ENCODE measurements at places on chromosomes 2 and 18. TPM values are rescaled to one million over a fixed set of nuclear protein-coding genes. Genes with fewer than 3 reads are reported as not detected.

- peak; percentile 1 for DNase-seq
Measured at GRCh38 chr18:49865401-49865800, 52.1 kb upstream of the ACAA2 start.

RNF125 gene
- 2.2 TPM for total RNA-seq

DNA sequence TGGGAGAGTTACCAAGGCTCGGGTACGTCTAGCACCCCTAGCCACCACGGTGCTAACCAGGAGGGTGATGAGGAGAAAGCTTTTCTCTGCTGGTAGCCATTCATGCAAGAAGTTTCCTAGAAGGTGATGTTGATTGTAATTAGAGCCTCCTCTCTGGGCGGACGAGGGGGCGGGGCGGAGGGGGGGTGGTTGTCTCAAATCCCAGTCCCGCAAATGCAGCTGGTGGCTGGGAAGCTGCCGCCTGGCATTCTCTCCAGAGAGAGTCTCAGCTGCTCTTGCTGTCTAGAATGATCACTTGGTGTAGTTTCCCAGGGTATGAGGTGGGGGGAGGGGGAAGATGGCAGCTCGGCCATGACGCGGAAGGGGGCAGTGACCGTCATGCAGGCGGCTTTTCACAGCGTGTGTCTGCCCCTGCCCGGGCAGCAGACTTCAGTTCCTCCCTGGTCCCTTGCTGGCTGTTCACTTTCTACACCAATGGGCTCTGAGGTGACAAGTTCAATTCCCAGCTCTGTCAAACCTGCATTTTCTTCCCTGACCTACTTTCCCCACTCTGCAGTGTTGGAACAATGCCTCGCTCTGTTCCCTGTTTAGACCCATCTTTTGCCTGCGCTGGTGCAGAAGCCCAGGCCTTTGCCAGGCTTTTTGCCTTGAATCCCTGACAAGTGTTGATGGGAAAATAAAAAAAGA lies 61.5 kb upstream of the KLF7 start:
- no peak for DNase-seq

- no peak for DNase-seq
Measured at GRCh38 chr18:11494107-11494506, 115.3 kb upstream of the SLC35G4 start.

GRCh38 chr18:34834897-34835296 lies 124.8 kb downstream of the DTNA start:
- no peak for DNase-seq

All from OCI-LY7 (cell line).